ENCODE measurements at places on chromosomes 12 and 14.

DNA sequence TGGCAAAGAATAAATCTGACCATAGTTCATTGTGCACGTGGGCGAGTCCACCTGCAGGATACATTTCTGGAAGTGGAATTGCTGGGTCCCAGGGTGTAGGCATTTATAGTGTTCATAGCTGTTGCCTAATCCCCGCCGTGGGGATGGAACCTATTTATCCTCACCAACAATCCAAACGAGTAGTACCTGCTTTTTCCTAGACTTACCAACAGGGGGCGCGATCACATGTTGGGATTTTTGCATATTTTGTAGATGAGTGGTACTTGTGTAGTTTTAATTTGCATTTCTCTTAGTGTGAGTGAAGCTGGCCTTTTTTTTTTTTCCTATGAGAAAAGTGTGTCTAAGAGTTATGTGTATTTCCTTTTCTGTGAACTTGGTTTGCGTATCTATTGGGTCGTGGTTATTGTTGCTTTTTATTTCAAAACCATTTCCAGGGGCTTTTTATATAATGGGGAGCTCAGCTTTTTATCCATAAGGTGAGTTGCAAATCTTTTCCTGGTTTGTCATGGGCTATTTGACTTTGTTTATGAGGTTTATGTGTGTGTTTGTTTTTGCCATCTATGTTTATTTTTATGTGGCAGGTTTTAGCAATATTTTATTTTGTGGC lies 67.2 kb downstream of the CCDC92 start:
- DNase-seq: no peak

- no peak for DNase-seq
Measured at GRCh38 chr14:99244367-99244901, 27.6 kb downstream of the BCL11B start.

GRCh38 chr14:70934502-70935134 lies 27.4 kb downstream of the PCNX1 start:
- DNase-seq: no peak

DNA sequence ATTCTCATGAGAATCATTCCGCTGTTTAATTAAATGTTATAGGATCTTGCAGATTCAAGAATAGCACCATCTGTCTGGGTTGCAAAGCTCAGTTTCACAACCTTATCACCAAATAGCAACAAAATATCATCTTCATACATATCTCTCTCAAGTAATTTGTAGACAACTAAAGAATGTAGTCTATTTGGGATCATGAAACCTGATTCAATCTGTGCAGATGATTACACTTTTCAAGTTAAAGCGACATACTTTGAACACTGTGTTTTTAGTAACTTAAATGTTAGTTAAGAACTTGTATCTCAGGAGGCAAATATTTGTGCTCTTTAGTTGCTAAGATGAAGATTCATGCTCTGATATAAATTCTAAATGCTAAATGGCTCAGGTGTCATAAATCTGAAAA lies 14.8 kb downstream of the MED13L start:
- DNase-seq: no peak

- no peak for DNase-seq
Measured at GRCh38 chr14:89498878-89499277, 81.8 kb upstream of the FOXN3 start.

GRCh38 chr12:52193991-52194390 lies 2.2 kb upstream of the KRT80 start:
- no peak for DNase-seq

GRCh38 chr14:51823706-51824105 lies 36.7 kb upstream of the GNG2 start:
- DNase-seq: no peak

DNA sequence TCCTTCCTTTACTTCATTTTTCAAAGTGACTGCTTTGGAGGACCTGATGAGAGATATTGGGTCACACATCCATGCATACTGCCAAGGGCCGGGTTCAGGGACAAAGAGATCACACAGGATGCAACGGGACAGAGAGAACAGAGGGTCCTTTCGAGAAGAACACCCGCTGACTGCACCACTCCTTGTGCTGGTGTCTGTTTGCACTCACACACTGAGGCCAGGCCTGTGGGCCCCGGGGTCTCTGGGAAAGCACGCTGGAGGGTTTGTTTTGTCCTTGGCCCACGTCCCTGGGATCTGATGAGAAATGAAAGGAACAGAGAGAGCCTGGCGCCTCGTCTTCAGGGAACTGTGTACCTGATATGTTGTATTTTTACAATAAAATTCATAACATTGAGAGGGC lies 42.2 kb downstream of the PAH start:
- no peak for DNase-seq

DNA sequence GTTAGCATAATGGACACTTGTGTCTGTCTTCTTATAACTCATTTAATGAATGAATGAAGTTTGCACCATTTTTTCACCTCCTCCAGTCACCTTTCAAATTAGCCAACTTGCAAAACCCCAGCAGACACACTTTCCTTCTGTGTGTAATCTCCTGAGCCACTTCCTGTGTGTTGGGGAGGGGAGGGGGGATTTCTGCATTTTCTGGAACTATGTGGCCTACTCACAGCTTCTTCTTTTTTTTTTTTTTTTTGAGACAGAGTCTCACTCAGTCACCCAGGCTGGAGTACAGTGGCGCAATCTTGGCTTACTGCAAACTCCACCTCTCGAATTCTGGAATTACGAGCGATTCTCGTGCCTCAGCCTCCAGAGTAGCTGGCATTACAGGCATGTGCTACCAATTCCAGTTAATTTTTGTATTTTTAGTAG lies 4.1 kb upstream of the SERPINA1 start:
- no peak for DNase-seq

DNA sequence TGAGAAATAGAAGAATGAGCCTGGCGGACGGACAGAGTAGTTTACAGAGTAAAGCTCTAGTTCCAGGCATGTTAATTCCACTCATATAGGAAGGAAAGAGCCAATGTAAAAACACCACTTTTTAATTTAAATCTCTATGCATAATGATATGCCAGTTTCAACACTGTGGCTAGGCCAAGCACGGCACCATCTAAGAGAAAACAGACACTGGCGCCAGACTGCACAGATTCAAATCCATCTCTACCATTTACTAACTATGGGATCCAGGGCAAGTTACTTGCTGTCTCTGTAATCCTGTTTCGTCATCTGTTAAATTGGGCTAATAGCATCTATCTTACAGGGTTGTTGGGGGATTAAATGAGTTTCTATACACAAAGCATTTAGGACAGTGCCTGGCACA lies 27.5 kb downstream of the RMST start:
- DNase-seq: no peak

DNA sequence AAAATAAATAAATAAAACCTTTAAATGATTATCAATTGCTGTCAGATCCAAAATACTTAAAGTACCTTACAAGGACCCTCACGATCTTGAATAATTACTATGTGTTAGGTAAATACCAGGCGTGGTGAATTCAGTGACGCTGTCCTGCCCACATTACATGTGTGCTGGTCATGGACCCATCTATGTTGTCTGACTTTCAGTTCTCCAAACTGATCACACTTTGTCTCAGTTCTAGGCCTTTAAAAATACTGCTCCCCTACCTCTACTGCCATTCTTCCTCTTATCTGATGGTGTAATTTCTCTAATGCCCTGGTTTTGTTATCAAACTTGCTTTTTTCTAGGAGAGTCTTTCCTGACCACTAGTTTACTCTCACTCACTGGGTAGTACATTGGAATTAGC lies 520.7 kb downstream of the TRHDE start:
- no peak for DNase-seq

DNA sequence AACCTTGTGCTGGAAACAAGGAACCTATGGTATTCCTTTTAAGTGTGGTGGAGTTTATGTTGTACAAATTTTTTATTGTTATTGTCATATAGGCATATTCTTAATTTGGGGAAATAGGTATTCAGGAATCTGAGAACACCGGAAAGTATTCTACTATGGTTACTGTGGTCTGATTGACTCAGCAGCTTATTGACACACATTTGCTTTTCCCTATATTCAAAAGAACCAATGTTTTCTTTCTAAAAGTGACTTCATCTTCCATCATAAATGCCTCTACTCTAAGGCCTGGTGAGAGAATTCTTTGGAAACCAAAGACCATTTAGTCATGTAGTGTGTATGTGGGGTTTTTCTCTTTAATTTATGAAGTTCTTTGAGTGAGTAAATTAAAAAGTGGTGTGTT lies 474.8 kb downstream of the TMTC2 start:
- DNase-seq: no peak

DNA sequence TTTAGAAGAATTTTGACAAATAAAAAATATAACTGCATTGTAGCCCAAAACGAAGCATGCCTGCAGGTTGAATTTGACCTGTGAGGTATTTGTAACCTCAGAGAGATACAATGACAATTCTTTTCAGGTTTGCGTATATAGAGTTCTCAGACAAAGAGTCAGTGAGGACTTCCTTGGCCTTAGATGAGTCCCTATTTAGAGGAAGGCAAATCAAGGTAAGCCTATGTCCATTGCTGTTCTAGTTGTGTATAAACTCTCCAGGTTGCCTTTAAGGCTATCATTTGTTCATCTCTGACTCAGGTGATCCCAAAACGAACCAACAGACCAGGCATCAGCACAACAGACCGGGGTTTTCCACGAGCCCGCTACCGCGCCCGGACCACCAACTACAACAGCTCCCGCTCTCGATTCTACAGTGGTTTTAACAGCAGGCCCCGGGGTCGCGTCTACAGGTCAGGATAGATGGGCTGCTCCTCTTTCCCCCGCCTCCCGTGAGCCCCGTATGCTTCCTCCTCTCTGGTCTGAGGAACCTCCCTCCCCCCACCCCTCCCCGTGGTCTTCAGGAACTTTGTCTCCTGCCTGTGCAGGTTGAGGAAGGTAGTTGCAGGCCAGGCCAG lies 2.7 kb downstream of the PABPN1 start:
- DNase-seq: no peak

- peak; percentile 52 for DNase-seq
Measured at GRCh38 chr14:58796242-58797009, 158.7 kb downstream of the DACT1 start.

All from skin of body (tissue), 3 donors.